ENCODE measurements at places on chromosomes 7 and 10. TPM values are rescaled to one million over a fixed set of nuclear protein-coding genes. Genes with fewer than 3 reads are reported as not detected.

GRCh38 chr7:90560730-90561129, 35.4 kb upstream of the CDK14 start:
- DNase-seq: no peak

DNA sequence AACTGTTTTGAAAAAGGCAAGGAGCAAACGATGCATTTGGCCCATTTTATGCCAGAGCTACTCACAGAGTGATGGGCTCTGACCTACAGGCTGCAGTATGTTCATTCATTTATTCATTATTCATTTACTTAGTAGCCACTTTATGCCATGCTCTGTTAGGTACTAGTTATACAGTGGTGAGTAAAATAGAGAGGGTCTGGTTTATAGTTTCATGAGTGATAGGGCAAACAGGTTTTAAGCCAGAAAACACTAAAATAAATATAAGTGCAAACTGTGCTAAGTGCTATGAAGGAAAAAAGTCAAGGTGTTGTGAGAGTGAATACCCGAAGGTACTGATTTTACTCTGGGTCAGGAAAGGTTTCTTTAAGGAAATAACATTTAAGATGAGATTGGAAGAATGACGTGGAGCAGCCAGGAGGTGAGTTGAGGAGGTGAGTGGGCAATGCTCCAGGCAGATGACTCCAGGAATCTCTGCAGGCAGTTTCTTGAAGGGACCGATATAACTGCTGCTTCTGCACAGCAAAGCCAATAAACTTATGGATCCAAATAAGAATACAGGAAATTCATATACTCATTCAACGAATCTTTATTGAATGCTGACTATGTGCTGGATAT, 56.9 kb upstream of the FAM133B start:
- DNase-seq: peak; percentile 85

GRCh38 chr7:2171855-2172254, 60.9 kb downstream of the MAD1L1 start:
- no peak for DNase-seq

DNA sequence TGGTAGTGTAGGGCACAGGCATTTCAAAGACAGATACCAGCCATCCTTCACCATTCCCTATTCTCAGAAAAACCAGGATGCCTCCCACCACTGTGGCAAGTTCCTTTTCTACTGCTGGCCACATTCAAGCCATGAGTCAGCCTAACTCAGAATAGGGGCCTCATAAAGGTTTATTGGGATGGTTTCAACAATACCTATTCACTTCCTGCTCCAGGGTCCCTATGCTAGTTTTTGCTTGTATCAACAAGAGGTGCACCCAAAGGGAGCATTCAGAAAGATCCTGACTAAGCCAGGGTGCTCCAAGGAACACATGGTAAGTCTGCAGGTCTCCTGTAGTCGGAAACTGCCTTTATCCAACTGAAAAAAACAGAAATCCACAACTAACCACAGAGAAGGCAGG, 76.9 kb upstream of the EGR2 start:
- no peak for DNase-seq

GFRA1 gene
- 42.7 TPM for total RNA-seq

C10orf105 gene
- not detected for total RNA-seq

TAS2R3 gene
- total RNA-seq: 0.35 TPM

HMX2 gene
- not detected for total RNA-seq

CDC14C gene
- total RNA-seq: 0.06 TPM

CRHR2 gene
- not detected for total RNA-seq

KLHDC10 gene
- total RNA-seq: 12.6 TPM

All from epithelial cell of proximal tubule (primary cell).